ENCODE measurements at places on chromosomes 6 and 20.

GRCh38 chr6:99613409-99613704 is 6.7 kb downstream of the PRDM13 start:
- no peak for DNase-seq

DNA sequence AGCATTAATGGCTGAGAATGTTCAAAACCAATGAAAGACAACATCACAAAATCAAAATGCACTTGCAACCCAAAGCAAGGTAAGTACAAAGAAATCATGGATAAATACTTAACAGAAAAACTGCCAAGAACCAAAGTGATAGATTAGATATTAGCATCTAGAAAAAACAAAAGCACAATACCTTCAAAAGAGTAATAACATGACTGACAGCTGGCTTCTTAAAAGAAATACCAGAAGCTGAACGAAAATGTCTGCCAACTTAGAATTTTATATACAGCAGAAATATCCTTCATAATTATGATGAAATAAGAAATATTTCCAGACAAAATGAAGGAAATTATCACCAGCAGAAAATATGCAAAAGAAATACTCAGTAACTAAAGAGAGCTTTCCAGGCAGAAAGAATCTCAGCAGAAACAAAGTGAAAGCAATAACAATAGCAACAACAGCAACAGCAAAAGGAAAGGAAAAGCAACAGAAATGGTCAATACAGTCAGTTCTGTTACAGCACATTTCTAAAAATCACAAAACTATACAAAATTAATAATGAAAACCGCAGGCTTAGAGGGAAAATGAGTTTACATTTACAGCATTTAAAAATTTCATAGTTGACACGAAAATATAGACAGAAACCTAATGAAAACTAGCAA is 121.5 kb upstream of the MAN1A1 start:
- peak; percentile 2 for DNase-seq

DNA sequence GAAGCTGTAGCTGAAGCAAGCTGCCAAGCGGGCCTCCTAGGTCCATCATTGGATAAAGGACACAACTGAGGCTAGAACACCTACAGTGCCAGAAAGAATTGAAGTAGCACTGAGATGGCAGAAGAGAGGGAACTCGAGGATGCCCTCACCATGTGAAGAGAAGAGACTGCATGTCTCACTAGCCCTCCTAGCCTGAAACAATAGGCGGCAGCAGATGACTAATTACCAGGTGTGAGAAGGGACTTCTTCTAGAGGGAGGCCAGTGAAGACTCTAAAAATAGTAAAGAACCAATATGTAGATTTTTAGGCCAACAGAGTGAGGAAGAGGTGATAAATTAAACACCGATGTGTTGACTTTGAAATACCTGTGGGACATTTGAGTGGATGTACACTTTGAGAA is 50.3 kb downstream of the LGSN start:
- DNase-seq, result no peak

- DNase-seq, result no peak
Observed at GRCh38 chr20:21435576-21435975, 38.2 kb upstream of the NKX2-4 start.

GRCh38 chr6:43801495-43802181 is 31.6 kb downstream of the VEGFA start:
- no peak for DNase-seq

DNA sequence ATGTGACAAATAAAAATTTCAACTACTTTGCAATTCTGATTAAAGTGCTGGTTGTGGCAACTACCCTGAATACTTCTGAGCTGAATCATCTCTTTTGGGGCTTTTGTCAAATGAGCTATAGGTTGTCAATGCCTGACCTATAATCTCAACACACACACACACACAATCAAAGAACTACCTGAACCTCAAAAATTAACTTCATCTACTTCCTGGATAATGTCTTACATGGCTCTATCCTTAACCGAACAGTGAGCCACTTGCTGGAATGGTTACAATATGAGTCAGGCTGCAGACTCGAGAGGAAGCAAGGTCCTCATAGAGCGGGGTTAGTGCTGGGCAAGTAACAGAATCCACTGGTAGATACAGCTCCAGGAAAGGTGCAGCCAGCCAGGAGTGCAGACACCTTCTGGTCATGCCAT is 70.6 kb upstream of the DST start:
- DNase-seq, result no peak

DNA sequence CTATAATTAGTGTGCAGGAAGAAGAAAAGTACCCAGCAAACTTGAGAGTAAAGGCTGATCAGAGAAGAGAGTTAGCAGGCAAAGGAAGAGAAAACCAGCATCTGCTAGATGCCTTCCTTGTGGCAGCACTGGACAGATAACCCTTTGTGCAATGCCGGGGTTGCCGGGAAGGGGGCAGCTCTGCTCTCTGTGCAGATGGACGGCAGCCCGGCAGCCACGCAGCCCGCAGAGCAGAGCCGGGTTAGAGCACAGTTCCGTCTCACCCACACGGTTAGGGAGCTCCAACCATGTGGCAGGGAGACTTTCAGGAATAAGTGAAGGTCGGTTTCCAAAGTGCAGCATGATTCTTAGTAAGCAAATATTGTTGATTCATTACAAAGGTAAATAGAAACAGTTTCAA is 80.0 kb upstream of the RPS6KA2 start:
- DNase-seq, result no peak

DNA sequence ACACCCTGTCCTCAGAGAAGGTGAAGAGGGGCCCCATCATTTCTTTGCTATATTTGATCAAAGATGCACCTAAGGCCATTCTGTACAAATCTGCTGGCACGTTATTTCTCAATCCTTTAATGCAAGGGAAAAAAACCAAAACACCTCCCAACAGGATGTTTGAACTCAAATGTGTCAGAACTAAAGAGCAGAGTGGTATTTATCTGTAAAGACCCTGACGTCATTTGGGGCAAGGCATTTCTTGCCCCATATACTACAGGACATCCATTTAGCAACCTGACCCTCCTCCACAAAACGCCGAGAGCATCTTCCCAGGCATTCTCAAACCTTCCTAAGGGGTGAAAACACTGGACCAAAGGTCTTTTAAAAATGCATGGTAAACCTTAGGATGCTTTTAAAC is 50.8 kb downstream of the ZMYND8 start:
- DNase-seq, result no peak

DNA sequence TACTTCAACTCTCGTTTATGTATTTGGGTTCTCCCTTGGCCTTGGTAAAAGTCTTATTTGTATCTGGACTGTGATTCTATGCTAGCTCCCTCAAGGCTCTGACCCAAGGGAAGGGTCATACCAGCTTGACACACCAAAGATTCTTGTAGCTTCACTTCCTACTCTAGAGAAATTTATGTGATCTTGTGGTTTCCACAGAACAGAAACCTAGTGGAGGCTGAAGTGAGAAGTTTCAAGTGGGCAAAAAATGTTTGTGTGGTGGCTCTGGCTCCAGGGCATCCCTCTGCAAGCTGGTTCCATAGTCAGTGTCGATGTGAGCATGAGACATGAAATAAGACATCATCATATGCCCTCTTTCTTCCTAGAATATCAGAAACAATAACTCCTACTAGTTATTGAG is 48.1 kb upstream of the TNFRSF21 start:
- no peak for DNase-seq

DNA sequence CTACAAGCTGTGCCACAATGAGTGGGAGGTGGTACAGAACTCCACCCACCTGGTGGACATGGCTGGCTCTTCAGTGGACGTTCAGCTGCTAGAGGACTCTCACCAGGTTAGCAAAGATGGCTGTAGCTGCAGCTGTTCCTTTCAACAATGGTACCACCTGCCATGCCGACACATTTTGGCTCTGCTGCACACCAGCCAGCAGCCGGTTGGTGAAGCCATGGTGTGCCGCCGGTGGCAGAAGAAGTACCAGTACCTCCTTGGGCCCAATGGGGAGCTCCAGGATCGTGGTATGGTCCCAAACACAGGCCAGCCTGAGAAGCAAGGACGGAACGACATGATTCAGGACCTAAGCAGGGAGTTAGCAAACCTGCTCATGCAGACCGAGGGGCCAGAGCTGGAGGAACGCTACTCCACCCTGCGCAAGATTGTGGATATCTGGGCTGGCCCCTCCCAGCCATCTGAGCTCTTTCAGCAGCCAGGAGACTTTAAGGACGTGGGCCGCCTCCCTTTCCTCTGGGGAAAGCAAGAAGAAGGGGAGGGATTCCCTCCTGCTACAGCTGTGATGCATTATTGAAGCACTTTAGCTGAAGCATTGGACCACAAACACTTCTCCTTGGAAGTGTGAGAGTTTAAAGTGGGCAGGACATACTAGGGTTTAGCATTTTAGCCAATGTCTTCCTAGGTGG is 2.8 kb upstream of the ZSWIM1 start:
- DNase-seq, result no peak

- no peak for DNase-seq
Observed at GRCh38 chr20:219290-220115, 7.6 kb upstream of the DEFB129 start.

DNA sequence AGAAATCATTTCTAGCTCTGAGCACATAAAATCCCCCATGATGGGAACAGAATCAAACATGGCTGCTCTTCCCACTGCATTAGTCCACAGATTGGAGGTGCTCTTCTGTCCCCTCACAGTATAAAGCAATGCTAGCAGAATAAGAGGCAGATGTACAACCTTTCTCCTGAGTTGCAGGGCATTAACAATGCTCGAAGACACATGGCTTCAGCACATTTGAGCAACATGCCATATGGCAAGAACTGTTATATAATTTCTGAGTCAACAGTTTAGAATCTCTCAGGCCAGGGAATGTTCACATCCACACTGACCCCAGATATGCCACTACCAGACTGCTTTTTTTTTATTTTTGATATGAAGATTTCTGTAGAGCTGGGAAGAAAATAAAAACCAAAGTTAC is 119.6 kb downstream of the KIF13A start:
- no peak for DNase-seq

DNA sequence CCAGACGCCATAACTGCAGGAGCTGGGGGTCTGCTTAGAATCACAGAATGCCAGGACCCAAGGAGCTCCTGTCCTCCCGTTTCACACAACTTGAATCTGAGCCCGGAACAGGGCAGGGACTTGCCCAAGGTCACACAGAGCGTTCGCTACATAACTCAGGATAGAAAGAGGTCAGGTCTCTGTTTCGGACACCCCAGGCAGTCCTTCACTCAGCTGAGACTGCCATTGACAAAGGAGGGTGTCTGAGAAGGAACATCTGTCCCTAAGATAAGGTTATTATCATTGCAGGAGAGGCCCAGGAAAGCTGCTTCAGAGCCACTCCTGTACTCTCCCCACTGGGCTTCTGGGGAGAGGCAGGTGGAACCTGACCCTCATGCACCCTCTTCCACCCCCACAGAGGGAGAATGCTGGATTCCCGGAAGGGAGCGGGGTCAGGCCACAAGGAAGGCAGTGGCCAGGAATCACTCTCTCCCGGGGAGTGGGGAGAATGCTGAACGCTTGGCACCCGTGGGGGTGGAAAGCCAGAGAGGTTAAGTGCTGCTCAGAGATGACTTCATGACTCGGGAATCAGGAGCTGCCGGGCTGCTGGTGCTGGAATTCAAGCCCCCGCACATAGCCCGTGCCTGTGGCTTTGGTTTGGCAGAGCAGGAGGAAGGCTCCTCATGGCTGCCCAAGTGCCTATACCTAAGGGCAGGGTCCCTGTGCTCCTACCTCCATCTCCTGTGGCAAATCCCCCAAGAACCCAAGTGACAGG is 10.7 kb downstream of the SDC4 start:
- no peak for DNase-seq

GRCh38 chr6:13362412-13362811 is 34.1 kb upstream of the TBC1D7 start:
- DNase-seq, result no peak

GRCh38 chr20:5126512-5127203 is at the start of gene CDS2:
CDS2 (plus strand) TSS chr20:5127008; CDS start chr20:5127093, 85 bp downstream.
- DNase-seq, result peak; percentile 100

GRCh38 chr20:440148-440547 is 22.2 kb downstream of the TBC1D20 start:
- no peak for DNase-seq

GRCh38 chr6:135972150-135972549 is 120.6 kb downstream of the PDE7B start:
- DNase-seq, result no peak

- no peak for DNase-seq
Observed at GRCh38 chr6:43338243-43338642, 29.6 kb upstream of the CRIP3 start.

GRCh38 chr6:95576998-95577303 is 384 bp upstream of the MANEA start:
- DNase-seq, result no peak

GRCh38 chr6:163999475-164000125 is 585.1 kb downstream of the QKI start:
- no peak for DNase-seq

GRCh38 chr6:53412021-53412715 is 63.4 kb upstream of the ELOVL5 start:
- DNase-seq, result no peak

- no peak for DNase-seq
Observed at GRCh38 chr6:56349194-56349593, 101.8 kb upstream of the COL21A1 start.

- DNase-seq, result no peak
Observed at GRCh38 chr6:97009781-97010492, 85.4 kb downstream of the KLHL32 start.

GRCh38 chr6:10999994-11000393 is 44.1 kb downstream of the ELOVL2 start:
- no peak for DNase-seq

GRCh38 chr6:40427196-40427595 is 160.0 kb downstream of the LRFN2 start:
- no peak for DNase-seq

DNA sequence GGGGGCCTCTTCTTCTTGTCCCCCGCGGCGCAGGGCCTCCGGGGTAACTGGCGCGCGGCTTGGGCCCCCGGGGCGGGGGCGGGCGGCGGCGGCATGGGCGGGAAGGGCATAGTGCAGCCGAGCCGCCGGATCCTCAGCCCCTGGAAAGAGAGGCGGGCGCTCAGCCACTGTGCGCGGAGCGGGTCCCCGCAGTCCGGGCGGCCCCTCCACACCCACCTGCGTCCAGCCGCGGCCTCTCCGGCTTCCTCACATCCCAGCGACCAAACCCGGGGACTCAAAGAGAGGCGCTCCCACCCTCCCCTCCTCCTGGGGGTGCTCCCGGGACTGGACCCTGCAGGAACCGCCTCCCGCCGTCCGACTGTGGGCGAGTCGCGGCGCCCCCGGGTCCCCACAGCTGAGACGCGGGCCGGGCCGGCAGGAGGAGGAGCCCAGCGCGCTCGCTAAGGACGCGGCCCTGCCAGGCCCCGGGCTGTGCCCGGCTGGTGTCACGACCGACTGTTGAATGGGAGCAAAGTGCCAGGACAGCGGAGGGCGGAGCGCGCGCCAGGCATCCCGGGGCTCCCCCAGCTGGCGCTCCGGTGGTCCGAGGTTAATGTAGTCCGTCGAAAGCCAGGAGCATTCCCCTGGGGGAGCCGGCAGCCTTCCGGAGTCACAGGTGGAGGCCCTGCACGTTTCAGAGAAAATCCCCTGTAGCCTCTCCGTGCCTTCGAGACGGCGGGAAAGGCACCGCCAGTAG is at the start of gene PRR18:
Gene PRR18 (minus strand): TSS at position 360 of the 736 bp plus-strand sequence. CDS start 250 bp downstream, at position 110.
- DNase-seq, result no peak

GRCh38 chr6:154478021-154478700 is 32.3 kb downstream of the CNKSR3 start:
- DNase-seq, result no peak
